ENCODE measurements at places on chromosomes 1 and 21. TPM values are rescaled to one million over a fixed set of nuclear protein-coding genes. Genes with fewer than 3 reads are reported as not detected.

DNA sequence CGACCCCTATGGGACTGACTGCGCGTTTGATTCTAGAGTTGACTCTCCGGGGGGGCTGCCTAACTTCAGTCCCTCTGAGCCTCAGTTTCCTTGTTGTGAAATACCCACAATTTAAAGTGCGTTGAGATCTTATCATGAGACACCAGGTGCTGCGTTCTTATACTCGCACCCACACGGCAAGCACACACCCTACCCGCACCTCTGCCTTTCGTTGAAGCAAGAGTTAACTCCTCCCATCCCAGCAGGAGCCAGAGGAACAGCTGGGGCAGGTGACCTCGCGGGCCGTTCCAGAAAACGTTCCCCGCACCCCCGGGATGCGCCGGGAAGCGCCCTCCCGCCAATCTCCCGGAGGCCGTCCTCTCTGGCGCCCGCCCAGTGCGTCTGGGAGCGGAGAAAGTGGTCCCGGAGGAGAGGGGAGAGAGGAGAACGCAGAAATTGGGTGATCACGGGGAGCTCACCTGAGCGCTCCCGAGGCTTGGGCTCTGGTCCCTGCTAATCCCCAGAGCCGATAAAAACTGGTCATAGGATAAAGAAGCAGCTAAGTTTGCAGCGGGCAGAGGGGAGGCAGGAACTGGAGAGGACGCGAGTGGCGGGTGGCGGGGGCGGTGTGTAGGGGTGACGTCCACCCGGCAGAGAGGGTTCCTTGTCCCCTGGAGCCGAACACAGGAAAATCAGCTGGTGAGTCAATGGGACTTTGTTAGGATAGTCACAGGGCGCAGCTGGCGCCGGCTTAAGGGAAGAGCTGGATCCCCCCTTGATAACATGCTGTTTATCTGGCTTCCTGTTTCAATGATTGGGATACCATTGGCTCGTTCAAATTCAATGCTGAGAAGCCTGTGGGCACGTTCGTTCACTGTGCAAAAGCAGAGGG, 869 bp downstream of the NAV1 start:
- peak; percentile 61 for DNase-seq

DNA sequence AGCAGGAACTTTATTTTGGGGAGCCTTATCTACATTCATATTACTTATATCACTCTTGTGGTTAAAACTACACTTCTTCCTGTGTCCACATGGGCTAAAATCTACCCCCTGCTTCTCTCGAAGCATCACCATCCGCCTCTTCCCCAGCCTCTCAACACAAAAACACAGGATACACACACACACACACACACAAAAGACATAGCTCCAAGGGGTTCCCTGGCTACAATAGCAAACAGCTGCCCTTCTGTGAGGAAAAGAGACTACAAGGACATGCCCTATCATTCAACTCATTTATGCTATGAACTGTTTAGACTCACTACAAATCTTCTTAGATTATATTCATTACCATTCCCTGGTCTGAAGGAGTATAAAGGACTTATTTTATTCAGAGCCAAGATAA, 155.0 kb downstream of the PIGK start:
- no peak for DNase-seq

- no peak for DNase-seq
Measured at GRCh38 chr1:13782634-13783360, 82.8 kb downstream of the PRDM2 start.

DNA sequence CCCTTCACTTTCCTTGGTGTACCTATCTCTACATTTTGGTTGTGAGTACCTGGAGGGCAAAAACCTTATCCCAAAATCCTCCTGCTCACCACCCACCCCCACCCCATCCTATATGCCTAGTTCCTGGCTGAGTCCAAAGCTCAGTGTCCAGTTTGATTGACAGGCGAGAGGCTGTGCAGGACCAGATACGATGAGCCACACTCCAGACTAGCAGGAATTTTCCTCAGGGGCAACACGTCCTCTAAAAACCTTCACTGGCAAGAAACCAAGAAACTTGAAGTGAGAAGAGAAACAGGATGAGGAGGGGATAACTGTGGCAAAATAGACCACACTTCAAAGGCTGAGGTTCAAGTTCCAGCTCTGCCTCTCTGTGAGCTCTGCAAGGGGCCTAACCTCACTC, 1.1 kb upstream of the SLAMF8 start:
- no peak for DNase-seq

GRCh38 chr1:114618606-114619005, 37.2 kb upstream of the BCAS2 start:
- no peak for DNase-seq

DNA sequence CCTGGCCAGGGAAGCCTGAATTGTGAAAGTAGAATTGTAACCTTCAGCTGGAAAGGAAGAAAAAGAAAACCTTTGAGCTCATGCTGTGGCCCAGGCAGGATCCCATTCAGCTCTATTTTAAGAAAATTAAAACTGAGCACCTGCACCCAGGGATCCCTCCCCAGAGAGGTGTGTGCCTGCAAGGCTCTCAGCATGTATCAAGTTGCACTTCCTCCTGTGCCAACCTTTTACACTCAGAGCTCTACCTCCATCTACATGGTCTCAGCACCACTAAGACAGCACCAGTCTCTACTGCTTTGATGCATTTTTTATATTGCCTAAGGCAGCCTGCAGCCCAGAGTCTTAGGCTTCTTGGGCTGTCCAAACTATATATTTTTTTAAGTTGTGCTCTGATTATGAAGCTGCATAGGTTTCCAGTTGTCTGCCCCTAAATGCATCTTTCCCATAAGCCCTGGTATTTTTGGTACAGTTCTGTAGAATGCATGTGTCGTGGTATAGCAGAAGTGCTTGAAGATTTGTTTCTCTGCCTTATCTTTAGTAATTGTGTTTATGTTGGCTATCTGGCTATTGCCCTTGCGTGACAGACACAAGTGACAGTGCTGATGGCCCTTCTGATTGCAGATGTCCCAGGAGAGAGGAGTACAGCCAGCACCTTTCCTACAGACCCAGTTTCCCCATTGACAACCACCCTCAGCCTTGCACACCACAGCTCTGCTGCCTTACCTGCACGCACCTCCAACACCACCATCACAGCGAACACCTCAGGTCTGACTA, 63.1 kb downstream of the PTPRC start:
- DNase-seq: no peak

- DNase-seq: no peak
Measured at GRCh38 chr1:223514644-223515043, 121.4 kb downstream of the CCDC185 start.

DNA sequence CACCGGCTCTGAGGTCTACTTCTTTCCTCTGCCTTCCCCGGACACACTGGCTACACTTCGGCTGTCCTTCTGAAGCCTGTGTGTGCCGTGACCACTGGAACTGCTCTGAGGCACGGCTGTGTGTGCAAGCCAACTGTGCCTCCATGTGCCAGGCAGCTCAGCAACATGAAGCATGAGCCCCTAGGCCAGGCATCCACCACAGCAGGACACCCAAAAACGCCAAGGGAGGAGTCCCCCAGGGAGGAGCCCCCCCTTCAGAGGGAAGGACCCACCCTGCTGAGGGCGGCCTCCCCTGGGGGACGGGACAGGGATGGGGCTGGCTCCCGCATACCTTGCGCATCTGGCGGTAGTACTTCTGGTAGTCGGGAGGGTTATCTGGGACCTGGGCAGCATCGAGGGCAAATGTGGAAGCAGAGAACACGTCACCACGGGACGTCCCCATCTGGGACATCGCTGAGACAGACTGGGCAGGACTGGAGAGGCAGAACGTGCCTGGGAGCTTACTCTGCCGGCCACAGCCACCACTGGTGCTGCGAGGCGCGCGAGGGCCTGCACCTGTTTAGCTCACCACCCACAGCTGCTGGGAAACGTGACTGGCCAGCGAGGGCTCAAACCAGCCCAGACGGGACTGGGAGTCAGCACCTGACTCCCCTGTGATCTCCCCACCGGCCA, 20.5 kb downstream of the LSS start:
- DNase-seq: peak; percentile 38

DNA sequence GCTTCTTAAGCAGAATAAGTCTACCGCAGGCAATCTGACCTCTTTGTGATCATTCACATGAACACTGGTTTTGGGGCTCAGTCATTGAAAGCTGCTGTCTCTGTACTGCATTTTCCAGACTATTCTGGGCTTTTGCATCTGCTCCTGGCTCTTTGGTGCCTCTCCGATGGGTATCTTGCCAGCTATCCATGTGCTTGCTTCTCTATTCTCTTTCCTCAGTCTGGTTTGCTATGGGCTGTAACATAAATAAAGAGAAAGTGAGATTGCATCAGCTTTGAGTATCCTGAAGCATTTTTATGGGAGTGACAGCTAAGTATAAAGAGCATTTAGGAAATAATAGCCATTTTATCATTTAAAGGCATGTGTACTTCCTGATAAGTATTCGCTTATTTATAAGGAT, 70.7 kb downstream of the C1orf21 start:
- DNase-seq: no peak

DNA sequence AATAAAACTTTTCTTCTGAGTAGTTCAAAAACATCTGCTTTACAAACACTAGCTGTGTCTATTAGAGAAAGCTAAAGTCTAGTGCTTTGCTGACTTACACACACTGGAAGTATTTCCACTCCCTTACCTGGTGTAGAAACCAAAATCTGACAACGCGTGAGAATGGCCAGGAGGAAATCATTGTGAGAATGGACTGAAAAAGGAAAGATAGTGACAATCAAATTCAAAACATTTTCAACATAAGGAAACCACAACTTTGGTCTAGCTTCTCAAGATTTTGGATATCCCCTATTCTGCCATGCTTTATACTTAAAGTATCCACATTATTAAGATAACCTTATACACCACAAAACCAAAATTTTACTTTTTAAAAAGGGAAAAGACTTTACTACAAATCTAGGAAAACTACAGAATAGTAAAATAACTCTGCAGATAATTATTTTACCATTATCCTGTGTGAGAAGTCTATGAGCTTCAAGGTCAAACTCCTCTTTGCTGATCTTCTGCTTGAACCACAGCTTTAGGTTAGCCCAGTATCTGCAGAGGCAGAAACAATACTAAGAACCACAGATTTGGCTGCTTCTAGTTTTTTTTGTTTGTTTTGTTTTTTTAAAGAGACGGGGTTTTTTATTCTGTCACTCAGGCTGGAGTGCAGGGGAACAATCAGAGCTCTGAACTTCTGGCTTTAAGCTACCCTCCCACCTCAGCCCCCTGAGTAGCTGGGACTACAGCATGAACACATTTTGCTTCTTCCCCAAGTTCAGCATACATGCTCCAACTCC, 6.6 kb downstream of the TADA1 start:
- no peak for DNase-seq

GRCh38 chr1:183859119-183859518, 54.2 kb downstream of the RGL1 start:
- no peak for DNase-seq

GRCh38 chr1:32362474-32363313, at the start of the genes FAM229A and TSSK3:
FAM229A (minus strand) TSS chr1:32362485; CDS start chr1:32362091, 394 bp downstream.
TSSK3 (plus strand) TSS chr1:32362539; CDS start chr1:32362702, 163 bp downstream.
- DNase-seq: no peak

DNA sequence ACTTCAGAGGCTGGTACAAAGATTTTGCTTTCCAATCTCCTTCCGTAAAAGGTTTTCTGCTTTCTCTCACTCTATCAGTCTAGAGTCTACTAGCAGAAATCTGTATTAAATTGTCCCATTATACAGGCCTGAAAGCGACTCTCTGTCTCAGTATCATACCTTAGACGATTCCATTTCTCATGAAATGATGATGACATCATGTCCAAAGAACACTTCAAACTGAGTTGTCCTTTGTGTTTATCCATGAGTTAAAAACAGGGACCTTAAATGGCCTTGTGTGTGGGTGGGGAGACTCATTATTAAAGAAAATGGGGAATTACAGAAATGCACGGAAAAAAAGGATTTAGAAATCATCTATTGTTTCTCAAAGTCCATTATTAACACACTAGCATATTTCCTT, 21.0 kb upstream of the SLC44A3 start:
- DNase-seq: no peak

- DNase-seq: no peak
Measured at GRCh38 chr1:213767683-213768082, 220.1 kb upstream of the PROX1 start.

DNA sequence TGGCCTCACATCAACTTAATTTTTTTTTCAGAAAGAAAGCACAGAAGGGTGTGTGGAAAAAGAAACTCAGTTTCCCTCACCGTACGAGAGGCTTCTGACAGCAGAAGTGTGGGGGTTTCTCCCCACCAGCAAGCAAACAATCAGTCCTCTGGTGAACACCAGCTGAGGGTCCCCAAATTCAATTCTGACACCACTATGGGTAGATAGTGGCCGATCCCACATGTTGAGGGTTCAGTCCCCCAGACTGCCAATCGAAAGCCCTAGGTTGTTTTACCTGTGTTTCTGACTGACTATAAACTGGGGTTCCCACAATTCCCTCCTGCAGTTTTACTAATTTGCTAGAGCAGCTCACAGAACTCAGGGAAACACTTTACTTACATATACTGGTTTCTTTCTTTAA, 2.1 kb downstream of the IFI6 start:
- no peak for DNase-seq

DNA sequence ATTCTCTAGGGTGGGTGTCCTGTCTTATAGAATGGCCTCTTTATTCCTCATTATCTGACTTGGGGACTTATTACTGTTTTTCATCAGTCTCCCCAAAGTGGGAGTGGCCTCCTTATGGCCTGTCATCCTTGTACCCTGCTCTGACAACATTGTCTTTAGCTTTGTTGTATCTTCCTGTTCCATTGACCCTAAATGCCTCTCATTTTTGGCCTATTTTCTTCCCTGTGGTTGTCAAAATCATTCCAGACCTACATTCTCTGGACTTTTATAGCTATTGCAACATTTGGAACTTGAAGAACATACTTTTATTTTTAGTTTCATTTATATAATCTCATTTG, 9.7 kb downstream of the SFT2D2 start:
- DNase-seq: no peak

GRCh38 chr1:156336242-156336641, 1.9 kb downstream of the CCT3 start:
- no peak for DNase-seq

DNA sequence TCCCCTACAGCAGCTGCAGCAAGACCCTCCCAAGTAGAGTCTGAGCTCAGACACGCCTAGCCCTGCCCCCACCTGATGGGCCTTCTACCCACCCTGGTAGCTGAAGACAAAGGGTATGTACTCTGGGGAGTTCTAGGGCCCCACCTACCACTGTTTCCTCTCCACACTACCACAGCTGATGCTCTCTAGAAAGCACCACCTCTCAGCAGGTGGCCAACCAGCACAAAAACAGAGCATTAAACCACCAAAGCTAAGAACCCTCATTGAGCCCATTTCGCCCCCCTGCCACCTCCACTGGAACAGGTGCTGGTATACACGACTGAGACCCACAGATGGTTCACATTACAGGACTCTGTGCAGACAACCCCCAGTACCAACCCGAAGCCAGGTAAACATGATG, 258.9 kb downstream of the SETD4 start:
- DNase-seq: no peak

MSH4 gene
- 0.65 TPM for total RNA-seq

SLC30A10 gene
- total RNA-seq: not detected

AMY1C gene
- total RNA-seq: 35.3 TPM

DNASE2B gene
- total RNA-seq: 26.1 TPM

ZNF648 gene
- total RNA-seq: not detected

DDR2 gene
- 47.0 TPM for total RNA-seq

FCER1A gene
- total RNA-seq: 8.8 TPM

FCGR2B gene
- total RNA-seq: 31.9 TPM

HCRTR1 gene
- not detected for total RNA-seq

FABP3 gene
- 24.5 TPM for total RNA-seq

TMEM82 gene
- not detected for total RNA-seq

ASCL5 gene
- not detected for total RNA-seq

Data from lower lobe of right lung (tissue), 2 donors.